ENCODE measurements at places on chromosomes 5 and 9.

DNA sequence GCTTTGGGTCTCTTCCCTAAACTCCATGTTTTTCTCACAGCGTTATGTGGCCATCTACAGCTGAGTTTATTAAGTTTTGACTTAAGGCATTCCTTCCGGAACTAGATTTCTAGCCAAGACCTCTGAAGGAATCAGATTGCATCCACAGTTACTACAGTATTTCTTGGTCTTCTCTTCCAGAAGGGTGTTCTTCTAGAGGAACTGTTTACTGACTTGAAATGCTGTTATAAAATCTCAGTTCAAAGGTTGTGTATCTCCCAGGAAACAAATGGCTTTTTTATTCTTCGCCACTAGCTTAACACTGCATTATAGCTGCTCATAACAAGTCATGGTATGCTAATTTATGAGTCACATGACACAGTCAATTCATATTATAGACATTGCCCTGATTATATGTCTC, 55.3 kb upstream of the RAD23B start:
- H3K27me3 ChIP-seq, result peaks cover 73% of the 10 kb centered on the region
- no peak for DNase-seq
- H3K36me3 ChIP-seq, result no peaks in the 10 kb centered on the region
- no peak overlapping the region for H3K4me3 ChIP-seq

DNA sequence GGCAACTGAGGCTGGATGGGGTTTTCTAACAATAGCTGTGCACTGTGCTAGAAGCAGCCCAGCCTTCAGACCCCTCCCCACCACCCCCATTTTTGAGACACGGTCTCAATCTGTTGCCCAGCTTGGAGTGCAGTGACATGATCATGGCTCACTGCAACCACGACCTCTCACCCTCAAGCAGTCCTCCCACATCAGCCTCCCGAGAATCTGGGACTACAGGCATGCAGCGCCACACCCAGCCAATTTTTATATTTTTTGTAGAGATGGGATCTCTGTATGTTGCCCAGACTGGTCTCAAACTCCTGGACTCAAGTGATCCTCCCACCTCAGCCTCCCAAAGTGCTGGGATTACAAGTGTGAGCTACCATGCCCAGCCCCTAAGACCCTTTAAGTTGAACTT, 182.5 kb downstream of the DRD1 start:
- no peaks in the 10 kb centered on the region for H3K4me1 ChIP-seq
- no peak for DNase-seq
- peaks cover 17% of the 10 kb centered on the region for H3K27me3 ChIP-seq
- no peak overlapping the region for H3K4me3 ChIP-seq
- H3K27ac ChIP-seq, result no peak overlapping the region

GRCh38 chr9:116855881-116856662, 169.0 kb downstream of the TRIM32 start:
- H3K27me3 ChIP-seq, result peaks cover 7% of the 10 kb centered on the region
- H3K27ac ChIP-seq, result no peak overlapping the region
- no peak for DNase-seq
- H3K36me3 ChIP-seq, result no peaks in the 10 kb centered on the region

GRCh38 chr5:140181525-140181924, 6.5 kb downstream of the CYSTM1 start:
- no peaks in the 10 kb centered on the region for H3K4me1 ChIP-seq
- H3K27ac ChIP-seq, result no peak overlapping the region
- DNase-seq, result no peak

- H3K4me1 ChIP-seq, result peaks cover 5% of the 10 kb centered on the region
- peaks cover 7% of the 10 kb centered on the region for H3K27me3 ChIP-seq
- H3K36me3 ChIP-seq, result no peaks in the 10 kb centered on the region
- DNase-seq, result peak; percentile 55
Observed at GRCh38 chr5:103562453-103563157, at the start of gene NUDT12. NUDT12 (minus strand) TSS chr5:103562789; CDS start chr5:103560248, 2,541 bp downstream.

GRCh38 chr5:128328007-128328406, 210.0 kb downstream of the FBN2 start:
- H3K4me3 ChIP-seq, result no peak overlapping the region
- H3K27ac ChIP-seq, result no peak overlapping the region
- no peaks in the 10 kb centered on the region for H3K36me3 ChIP-seq
- no peaks in the 10 kb centered on the region for H3K27me3 ChIP-seq
- no peak for DNase-seq
- no peaks in the 10 kb centered on the region for H3K4me1 ChIP-seq

DNA sequence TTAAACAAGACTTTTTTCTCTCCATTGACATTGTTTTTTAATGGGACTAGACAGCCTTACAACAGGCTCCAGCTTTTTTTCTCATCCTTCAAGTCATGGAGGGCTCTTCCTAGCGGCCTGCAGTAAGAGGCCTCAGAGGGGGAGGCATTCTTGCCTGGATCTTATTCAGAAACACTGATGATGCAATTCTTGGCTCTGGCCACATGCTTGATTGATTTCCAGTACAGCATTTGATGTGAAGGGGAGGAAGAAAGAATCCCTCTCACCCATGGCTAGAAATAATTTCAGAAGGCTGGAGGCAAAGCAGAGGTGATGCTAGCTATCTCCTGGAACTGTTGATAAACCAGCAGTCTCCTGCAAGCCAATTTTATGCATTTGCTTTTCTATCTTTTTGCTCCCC, 324.8 kb downstream of the PRELID2 start:
- no peaks in the 10 kb centered on the region for H3K36me3 ChIP-seq
- DNase-seq, result no peak
- H3K4me3 ChIP-seq, result no peak overlapping the region

DNA sequence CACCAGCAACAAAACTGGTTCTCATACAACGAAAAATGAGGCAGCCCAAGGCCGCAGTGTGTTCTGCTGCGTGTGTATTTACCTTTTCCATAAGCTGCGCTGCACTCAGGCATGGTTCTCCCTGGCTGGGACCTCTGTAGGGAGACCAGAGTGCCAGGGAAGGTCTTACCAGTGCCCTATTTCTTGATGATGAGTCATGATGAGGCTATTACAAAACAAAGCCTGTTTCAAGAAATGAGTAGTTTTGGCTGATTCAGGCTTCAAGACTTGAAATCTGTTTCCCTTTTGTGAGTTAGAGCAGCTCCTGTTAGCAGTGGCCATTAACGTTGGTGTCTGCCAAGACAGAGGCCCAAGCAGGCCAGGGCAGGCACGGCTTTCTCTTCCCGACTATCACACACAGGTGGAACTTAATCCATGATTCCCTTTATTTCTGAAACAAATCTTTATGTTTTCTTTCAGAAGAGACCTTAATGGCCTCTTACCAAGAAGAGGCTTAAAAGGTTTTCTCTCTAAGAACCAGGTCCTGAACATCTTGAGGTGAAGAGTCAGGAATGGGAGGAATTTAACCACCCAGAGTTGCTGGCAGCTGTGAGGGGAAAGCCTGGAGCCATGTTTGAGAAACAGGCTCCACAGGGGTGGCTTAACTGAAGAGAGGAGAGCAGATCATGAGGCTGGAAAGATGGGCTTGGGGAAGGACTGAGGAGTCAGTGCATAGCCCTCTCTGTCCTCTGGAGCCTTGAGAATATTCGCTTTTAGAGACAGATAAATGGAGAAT, 41.4 kb upstream of the TIFAB start:
- H3K4me3 ChIP-seq, result no peak overlapping the region
- peaks cover 72% of the 10 kb centered on the region for H3K27me3 ChIP-seq
- peaks cover 18% of the 10 kb centered on the region for H3K4me1 ChIP-seq
- H3K36me3 ChIP-seq, result no peaks in the 10 kb centered on the region
- DNase-seq, result no peak

- no peaks in the 10 kb centered on the region for H3K27me3 ChIP-seq
- no peak for DNase-seq
- H3K27ac ChIP-seq, result no peak overlapping the region
- no peaks in the 10 kb centered on the region for H3K36me3 ChIP-seq
- no peaks in the 10 kb centered on the region for H3K4me1 ChIP-seq
Observed at GRCh38 chr9:132249123-132249522, 87.3 kb downstream of the NTNG2 start.

- H3K27ac ChIP-seq, result no peak overlapping the region
- peaks cover 37% of the 10 kb centered on the region for H3K4me1 ChIP-seq
- peak overlapping the region; percentile 84 for H3K4me3 ChIP-seq
Observed at GRCh38 chr9:137607141-137607857, 1.8 kb downstream of the ARRDC1 start.

GRCh38 chr5:6812800-6813731, 99.8 kb downstream of the TENT4A start:
- H3K36me3 ChIP-seq, result no peaks in the 10 kb centered on the region
- H3K27ac ChIP-seq, result no peak overlapping the region
- H3K4me3 ChIP-seq, result no peak overlapping the region
- no peak for DNase-seq
- peaks cover under 1% of the 10 kb centered on the region for H3K27me3 ChIP-seq
- no peaks in the 10 kb centered on the region for H3K4me1 ChIP-seq

DNA sequence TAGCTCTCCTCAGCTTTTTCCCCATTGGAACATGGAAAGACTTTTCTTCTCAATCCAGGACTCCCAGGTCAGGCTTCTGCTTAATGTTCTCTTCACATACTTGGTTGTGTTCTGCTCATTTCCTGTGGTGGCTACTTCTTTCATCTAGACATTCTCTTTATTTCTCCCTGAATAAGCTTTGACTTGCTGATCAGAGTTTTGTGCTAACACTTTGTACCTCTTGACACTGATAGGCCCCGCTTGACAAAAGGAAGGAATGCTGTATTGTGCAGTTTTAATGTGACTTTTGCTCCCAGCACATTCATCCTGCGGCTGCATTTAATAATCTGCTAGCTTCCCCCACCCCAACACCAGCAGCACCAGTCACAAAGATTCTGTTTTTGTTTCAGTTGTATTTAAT, 90.9 kb upstream of the MINAR2 start:
- DNase-seq, result no peak
- H3K4me1 ChIP-seq, result no peaks in the 10 kb centered on the region
- H3K36me3 ChIP-seq, result no peaks in the 10 kb centered on the region
- no peak overlapping the region for H3K27ac ChIP-seq
- no peaks in the 10 kb centered on the region for H3K27me3 ChIP-seq

DNA sequence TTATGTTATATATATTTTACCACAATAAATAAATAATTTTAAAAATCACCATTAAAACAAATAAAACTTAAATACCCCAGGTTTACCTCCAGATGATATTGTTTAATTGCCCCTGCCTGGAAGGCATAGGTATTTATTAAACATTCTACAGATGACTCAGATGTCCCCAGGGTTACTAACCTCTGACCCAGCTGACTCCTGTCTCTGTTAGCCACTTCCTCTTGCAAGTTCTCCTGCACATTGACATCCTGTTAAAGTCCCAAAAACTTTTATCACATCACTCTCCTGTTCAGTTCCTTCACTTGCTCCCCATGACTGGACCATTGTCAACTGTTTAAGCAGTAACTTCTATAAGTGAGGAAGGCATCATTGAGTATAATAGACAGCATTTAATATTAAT, 37.0 kb upstream of the RAB3C start:
- H3K4me1 ChIP-seq, result no peaks in the 10 kb centered on the region
- H3K36me3 ChIP-seq, result peaks cover 2% of the 10 kb centered on the region
- no peak overlapping the region for H3K4me3 ChIP-seq
- H3K27me3 ChIP-seq, result no peaks in the 10 kb centered on the region

DNA sequence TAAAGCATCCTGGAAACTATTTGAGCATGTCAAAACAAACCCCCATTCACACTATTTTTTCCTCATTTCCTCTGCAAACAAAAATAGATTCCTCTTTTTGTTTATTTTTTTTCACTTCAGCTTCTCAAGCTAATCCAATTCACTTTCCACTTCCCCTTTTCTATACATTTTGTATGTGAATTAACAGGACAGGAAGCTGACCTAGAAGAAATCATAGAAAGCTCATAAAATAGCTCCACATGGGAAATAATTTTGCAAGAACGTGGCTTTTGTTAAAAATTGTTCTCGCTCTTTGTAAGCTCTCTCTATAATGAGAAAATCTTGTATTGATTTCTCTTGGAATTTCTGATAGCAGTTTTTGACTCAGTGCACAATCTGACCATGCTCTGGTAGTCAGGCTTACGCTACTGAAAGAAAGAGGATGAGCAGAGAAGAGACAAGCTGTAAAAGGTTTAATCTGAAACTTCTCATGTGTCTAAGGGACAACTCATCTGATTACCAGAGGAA, 215.8 kb downstream of the ADAMTS12 start:
- H3K27me3 ChIP-seq, result no peaks in the 10 kb centered on the region
- no peaks in the 10 kb centered on the region for H3K36me3 ChIP-seq
- H3K4me3 ChIP-seq, result no peak overlapping the region

DNA sequence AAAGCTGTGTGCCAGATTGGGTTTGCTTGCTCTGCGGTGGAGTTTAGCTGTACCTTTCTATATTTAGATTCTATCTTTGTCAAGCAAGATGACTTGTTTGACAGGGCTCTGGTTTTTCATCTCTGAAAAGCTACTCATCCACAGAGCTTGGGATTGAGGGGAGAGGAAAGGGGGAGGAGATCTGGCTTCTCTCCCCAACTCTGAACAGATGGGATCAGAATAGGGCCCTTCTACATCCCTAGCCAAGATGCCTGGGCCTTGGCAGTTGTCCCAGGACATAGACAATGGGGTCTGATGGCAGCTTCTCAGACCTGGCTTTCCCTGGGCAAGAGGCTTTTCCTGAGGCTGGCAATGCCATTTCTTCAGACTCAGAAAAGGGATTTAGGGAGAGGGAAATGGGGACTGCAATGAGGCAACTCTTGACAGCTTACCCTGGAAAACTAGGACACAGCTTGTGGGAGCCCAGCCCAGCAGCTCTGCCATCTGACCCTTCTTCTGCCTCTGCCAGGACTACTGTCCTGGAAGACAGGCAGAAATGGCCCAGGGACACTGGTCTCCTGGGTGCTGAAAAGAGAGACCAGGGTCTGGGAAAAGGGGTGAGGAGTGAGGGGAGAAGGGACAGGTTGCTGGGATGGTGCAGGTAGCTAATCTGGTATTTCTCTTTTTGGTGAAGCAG, 50.2 kb upstream of the ASTN2 start:
- no peaks in the 10 kb centered on the region for H3K4me1 ChIP-seq
- no peak overlapping the region for H3K27ac ChIP-seq
- H3K36me3 ChIP-seq, result no peaks in the 10 kb centered on the region
- H3K4me3 ChIP-seq, result no peak overlapping the region
- H3K27me3 ChIP-seq, result no peaks in the 10 kb centered on the region
- no peak for DNase-seq

GRCh38 chr5:923281-923873, 30.7 kb downstream of the TRIP13 start:
- H3K27me3 ChIP-seq, result peaks cover 38% of the 10 kb centered on the region
- H3K4me1 ChIP-seq, result peaks cover 39% of the 10 kb centered on the region
- DNase-seq, result peak; percentile 84
- H3K36me3 ChIP-seq, result no peaks in the 10 kb centered on the region
- peak overlapping the region; percentile 11 for H3K27ac ChIP-seq

- H3K27me3 ChIP-seq, result no peaks in the 10 kb centered on the region
- H3K27ac ChIP-seq, result no peak overlapping the region
- H3K36me3 ChIP-seq, result no peaks in the 10 kb centered on the region
- DNase-seq, result no peak
Observed at GRCh38 chr5:179206366-179206765, 138.9 kb downstream of the ADAMTS2 start.

- H3K4me1 ChIP-seq, result no peaks in the 10 kb centered on the region
- H3K4me3 ChIP-seq, result no peak overlapping the region
- H3K36me3 ChIP-seq, result no peaks in the 10 kb centered on the region
- H3K27ac ChIP-seq, result no peak overlapping the region
- no peak for DNase-seq
Observed at GRCh38 chr5:174344335-174344734, 298.8 kb downstream of the NSG2 start.

Measured in activated T-cell treated with anti-CD3 and anti-CD28 coated beads, Interleukin-2, amount 50 U/mL, for 72 hours (primary cell).